ENCODE measurements at places on chromosomes 12 and 14.

GRCh38 chr12:3002646-3003045 lies 43.4 kb downstream of the TEAD4 start:
- H3K4me1 ChIP-seq, result no peaks in the 10 kb centered on the region
- no peak overlapping the region for H3K4me3 ChIP-seq
- H3K36me3 ChIP-seq, result peaks cover 28% of the 10 kb centered on the region
- no peaks in the 10 kb centered on the region for H3K27me3 ChIP-seq
- no peak for DNase-seq

DNA sequence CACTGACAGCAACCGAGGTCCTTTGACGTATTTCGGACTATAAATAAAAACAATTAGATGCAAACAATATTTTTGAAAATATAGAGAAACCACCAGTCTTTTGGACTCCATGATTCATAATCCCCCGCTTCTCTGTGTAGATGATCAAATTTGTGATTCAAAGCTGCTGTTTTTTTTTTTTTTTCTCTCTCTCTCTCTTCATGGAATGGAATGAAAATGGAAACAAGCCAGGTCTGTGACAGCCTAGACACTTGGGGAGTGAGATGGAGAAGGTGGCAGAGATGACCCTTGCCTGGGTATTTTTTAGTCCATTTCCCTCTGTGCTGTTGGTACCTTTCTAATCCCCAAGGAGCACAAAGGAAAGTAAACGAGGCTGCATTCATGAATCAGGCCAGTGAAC lies 248.5 kb downstream of the GLT1D1 start:
- DNase-seq, result no peak
- no peaks in the 10 kb centered on the region for H3K27me3 ChIP-seq
- H3K27ac ChIP-seq, result no peak overlapping the region
- H3K36me3 ChIP-seq, result no peaks in the 10 kb centered on the region
- H3K4me3 ChIP-seq, result no peak overlapping the region

GRCh38 chr12:79378496-79378895 lies 312.3 kb downstream of the PAWR start:
- H3K4me3 ChIP-seq, result no peak overlapping the region
- no peaks in the 10 kb centered on the region for H3K36me3 ChIP-seq
- DNase-seq, result no peak

GRCh38 chr14:55025948-55026347 lies 951 bp downstream of the WDHD1 start:
- peaks cover 40% of the 10 kb centered on the region for H3K36me3 ChIP-seq
- H3K4me1 ChIP-seq, result peaks cover 26% of the 10 kb centered on the region
- H3K27me3 ChIP-seq, result no peaks in the 10 kb centered on the region
- DNase-seq, result no peak
- peak overlapping the region; percentile 67 for H3K4me3 ChIP-seq

- H3K27me3 ChIP-seq, result no peaks in the 10 kb centered on the region
- no peak overlapping the region for H3K4me3 ChIP-seq
- no peak for DNase-seq
- no peak overlapping the region for H3K27ac ChIP-seq
- H3K4me1 ChIP-seq, result peaks cover 9% of the 10 kb centered on the region
- no peaks in the 10 kb centered on the region for H3K36me3 ChIP-seq
Observed at GRCh38 chr12:91098941-91099340, 12.4 kb downstream of the LUM start.

GRCh38 chr14:54976316-54976715 lies 50.6 kb downstream of the WDHD1 start:
- H3K36me3 ChIP-seq, result peaks cover 76% of the 10 kb centered on the region
- no peak for DNase-seq
- no peaks in the 10 kb centered on the region for H3K27me3 ChIP-seq
- H3K27ac ChIP-seq, result peak overlapping the region; percentile 42
- H3K4me3 ChIP-seq, result no peak overlapping the region

DNA sequence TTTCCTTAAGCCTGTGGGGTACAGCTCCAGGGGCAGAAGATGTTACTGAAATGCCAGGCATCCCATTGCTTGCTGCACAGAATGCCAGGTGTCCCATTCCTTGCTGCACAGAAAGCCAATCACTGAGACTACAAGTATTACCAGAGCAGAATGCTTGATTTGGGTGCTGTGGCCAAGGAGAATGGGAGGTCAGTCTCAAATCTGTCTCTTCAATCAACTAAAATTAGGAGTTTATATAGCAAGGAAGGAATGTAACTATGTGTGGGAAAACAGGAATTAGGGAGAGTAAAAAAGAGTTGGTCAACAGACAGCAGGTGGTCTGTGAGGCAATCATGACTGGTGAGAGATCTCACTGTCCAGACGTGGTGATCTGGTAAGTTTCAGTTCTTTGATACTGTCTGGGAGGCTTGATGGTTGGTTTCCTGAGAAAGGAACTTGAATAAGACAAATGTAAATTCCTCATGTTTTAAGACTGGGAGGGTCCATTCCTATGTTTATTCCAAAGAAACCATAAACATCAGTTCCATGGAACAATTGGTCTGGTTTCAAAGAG lies 31.2 kb upstream of the VASH1 start:
- H3K27ac ChIP-seq, result no peak overlapping the region
- H3K4me3 ChIP-seq, result no peak overlapping the region
- H3K4me1 ChIP-seq, result no peaks in the 10 kb centered on the region
- no peak for DNase-seq
- H3K27me3 ChIP-seq, result peaks cover 8% of the 10 kb centered on the region

All from RWPE2 (cell line).